Stimulated activated CD8-positive, alpha-beta memory T cell treated with anti-CD3 and anti-CD28 coated beads, Interleukin-7, amount 100 ng/mL, for 48 hours (primary cell): ENCODE measurements at places on chromosomes 6 and 20.
A peak's percentile ranks its signal among the peaks of the same experiment; 100 is the strongest.

DNA sequence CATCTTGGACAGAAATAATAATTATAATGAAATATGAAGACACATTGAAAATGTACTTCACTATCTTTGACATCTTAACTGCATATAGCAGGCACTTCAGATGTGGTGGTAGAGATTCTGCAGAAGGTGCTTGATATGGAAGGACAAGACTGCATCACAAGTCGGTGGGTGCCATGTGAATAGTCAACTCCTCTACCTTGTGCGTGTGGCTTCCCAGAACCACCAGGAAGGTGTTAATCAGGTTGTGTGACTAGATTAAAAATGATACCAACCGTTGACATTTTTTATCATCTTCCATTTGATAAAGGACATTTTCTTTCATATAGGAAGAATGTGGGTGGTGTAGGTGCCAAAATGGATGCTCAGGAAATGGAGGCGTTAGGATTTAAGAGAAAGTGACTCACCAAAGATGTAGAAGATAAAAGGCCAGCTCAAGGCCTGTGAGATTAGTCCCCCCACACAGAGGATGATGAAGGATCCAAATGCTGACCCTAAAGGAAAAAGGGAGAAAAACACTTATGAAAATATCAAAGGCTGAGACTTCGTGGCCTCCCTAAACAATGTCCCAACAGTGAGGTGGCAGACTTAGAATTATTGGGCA is 12.3 kb downstream of the SLC17A2 start:
- DNase-seq, result peak; percentile 33

DNA sequence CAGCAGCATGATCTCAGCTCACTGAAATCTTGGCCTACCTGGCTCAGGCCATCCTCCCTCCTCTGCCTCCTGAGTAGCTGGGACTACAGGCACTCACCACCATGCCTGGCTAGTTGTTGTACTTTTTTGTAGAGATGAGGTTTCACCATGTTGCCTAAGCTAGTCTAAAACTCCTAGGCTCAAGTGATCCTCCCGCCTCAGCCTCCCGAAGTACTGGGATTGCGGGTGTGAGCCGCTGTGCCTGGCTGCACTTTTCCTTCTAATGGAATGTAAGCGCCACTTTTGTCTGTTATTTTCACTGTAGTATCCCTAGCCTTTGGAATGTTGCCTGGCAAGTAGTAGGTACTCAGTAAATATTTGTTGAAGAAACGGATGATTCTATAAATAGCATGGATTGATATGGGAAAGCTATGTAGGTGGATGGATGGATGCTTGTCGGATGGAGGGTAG is 10.4 kb upstream of the TRIB3 start:
- no peak for DNase-seq

- DNase-seq, result no peak
Observed at GRCh38 chr20:52191916-52192718, 538 bp upstream of the ZFP64 start.

DNA sequence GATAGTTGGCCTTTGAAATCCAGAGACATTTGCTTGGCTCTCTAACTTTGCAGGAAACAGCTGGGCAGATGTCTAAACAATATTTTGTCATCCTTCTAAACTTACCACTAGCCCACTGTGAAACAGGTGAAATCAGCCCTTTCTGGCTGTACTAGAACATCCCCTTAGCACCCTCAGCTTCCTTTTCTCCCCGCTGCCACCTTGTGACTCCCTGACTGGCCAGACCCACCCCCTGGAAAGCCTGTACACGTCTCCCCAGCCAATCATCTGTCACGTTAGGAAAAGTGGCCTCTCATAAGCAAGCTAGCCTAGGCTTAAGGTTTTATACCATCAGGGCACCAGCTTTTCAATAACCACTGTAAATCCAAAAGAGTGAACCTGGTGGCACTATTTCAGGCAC is 88.6 kb upstream of the E2F3 start:
- DNase-seq, result no peak

DNA sequence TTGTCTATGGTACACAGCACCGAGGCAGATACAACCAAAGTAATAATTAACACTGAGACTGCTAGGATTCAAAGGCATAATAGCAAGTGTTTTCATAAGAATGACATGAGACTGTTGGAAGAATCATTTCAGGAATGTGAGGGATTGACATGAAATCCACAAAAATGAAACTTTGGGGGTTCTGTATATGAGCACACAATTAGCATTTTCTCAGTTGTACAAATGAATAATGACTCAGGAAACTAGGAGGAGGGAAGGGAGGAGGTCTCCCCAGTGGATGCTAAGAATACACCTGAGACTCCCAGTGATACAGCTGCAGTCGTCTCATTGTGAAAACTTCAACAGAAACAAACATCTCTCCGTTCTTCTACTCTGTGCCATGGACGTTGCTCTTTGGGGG is 428.4 kb upstream of the PLCB4 start:
- DNase-seq, result no peak

DNA sequence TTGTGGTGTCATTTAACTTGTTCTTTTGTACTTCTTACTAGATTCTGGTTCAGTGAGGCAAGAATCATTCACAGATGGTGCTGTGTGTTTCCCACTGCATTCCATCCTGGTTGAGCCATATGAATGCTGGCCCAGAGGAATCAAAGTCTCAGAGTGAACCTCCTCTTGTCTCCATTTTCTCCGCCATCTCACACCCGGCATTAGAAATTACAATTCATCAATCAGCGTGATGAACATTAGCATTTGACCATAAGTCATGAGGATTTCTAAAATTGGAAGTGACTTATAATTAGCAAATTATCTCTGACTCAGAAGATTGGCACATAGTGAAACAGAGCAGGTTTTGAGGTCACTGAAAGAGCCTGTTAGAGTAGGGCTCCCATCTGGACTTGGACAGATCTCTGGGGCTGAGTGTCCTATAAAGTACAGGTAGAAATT is 25.2 kb downstream of the TNFAIP3 start:
- no peak for DNase-seq

DNA sequence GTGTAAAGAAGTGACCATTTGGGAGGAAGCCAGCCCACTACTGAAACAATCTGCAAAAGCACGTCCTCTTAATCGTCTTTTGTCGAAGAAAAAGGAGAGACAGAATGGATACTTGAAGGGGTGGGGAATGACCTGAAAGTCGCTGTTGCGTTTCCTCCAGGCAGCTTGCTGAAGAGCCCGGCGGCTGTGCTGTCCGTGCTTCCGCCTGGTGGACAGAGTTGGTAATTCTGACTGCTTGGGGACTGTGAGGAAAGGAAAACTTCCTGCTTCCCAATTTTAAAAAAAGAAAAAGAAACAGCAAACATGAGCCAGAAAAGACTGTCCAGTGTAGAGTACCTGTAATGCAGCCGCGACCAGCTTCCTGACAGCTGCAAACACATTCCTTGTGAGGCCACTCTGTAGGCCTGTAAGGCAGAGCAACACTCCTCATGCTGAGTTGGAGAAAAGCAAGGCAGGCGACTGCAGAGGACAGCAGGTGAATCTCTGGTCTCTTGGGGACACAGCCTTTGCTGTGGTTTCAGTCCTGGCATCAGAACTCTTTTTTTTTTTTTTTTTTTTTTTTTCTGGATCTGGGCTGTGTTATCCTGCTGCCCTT is 251.1 kb upstream of the TBX18 start:
- no peak for DNase-seq

GRCh38 chr6:30169658-30170614 is 6.6 kb downstream of the TRIM15 start:
- no peak for DNase-seq

DNA sequence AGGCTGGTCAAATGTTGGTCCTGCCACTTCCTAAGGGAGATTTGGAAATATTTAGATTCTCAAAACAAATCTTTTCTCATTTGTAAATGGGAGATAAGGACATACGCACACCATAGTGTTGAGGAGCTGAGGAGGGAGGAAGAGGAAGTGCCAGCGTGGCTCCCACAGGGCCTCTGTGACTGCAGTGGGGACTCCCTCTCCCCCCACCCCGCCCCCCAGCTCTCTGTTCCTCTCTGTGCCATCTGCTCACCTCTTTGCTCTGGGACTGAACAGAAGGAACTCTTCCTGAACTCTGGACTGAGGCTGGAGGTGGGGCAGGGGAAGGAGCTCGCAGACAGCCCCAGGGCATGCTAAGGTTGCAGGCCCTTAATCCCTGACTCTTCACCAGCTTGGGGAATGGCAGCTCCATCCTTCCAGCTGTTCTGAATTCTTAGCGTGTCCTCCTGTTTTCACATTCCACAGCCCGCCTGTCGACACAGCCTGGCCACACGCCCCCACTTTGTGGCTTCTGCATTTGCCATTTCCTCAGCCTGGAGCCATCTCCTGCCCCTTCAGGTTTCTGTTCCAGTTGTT is 11.4 kb downstream of the DDX27 start:
- no peak for DNase-seq

- DNase-seq, result peak; percentile 27
Observed at GRCh38 chr6:3356056-3356823, 97.5 kb downstream of the PSMG4 start.

DNA sequence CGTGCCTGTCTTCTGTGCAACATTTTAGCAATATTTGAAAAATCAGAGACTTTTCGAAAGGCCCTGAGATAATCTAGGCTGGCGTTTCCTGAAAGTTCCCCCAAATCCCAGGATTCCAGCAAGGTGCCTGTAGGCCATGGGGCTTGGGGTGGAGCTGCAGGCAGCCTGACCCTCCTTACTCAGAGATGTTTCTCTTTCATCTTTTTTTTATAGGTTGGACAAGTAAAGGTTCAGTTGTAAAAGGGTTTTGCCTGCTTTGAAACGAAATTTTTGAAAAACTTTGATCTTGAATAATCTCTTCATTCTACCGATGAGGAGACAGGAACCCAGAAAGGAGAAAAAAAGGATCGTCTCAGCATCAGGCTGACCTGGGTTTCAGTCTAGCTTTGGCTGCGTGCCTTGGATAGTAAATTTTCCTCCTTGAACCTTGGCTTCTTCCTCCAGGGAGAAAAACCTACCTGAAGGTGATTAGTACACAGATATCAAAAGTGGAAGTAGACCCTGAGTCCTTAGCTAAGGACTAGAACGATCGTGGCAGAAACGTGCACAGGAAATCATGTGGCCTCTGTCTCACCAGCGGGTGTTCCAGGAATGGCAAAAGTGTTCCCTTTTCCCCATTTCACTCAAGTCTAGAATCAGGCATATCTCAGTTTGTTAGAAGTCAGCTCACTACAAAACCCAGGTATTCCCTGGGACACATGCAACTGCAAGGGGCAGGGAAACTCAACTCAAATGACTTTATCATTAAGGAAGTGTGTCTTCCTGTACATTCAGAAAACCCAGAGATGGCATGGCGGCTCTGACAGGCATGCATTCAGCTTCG is 128.2 kb upstream of the PTPN1 start:
- DNase-seq, result no peak
